ENCODE measurements at places on chromosomes 2 and 18.

- no peak for DNase-seq
Observed at GRCh38 chr2:85318222-85319074, 9.3 kb downstream of the TGOLN2 start.

DNA sequence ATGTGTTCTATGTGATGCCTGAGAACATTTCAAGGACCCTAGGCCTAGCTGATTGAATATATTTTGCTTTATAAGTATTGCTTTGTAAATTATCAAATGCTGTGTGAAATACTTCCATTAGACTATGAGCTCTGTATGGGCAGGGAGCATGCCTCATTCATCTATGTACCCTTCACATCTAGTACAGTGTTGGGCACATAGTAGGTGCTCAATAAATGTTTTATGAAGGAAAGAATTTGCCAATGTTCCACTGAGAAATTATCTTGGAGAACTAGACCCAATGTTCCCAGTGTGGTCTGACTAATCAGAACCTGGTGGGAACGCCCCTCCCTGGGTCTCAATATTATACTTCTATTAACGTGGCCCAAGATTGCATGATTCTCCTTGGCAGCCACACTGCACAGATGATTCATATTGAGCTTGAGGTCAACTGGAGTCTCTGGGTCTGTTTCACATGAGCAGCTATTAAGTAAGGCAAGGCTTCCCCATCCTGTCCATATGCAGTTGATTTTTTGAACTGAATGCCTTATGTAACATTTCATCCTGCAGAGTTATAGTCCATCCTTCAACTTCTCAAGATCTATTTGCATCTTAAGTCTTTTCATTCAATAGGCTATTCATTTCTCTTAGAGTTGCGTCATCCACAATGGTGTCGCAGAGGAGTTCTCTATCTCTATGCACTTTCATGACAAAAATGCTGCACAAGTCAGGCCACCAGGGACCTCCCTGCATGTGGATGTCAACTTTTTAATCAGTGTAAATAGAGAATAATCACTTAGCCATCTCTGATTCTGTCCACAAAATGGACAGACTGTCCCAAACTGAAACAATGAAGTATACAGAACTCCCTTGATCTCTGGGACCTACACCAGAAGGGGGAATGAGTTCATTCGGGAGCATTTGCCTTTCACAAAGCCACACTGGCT lies 257.6 kb downstream of the CYP26B1 start:
- DNase-seq: no peak

GRCh38 chr2:213066443-213066743 lies 85.0 kb downstream of the IKZF2 start:
- DNase-seq: no peak

DNA sequence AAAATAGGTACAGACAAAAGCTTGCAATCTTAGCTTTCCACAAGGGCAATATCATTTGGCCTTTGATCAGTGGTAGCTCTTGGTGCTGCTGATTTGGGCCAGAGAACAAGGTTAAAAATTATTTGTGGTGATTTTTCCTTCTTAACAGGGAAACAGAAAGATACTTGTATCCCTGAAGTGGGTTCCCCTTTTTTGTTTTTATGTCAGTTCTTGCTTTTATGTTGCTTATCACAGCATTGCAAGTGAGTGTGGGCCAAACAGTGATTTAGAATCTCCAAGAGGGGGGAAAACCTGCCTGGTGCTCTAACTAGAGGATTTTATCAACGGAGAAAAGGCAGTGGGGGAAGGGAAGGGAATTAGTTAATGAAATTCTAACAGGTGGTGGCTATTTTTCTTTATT lies 197.6 kb upstream of the SP5 start:
- DNase-seq: no peak

- no peak for DNase-seq
Observed at GRCh38 chr18:7598167-7599047, 31.3 kb downstream of the PTPRM start.

DNA sequence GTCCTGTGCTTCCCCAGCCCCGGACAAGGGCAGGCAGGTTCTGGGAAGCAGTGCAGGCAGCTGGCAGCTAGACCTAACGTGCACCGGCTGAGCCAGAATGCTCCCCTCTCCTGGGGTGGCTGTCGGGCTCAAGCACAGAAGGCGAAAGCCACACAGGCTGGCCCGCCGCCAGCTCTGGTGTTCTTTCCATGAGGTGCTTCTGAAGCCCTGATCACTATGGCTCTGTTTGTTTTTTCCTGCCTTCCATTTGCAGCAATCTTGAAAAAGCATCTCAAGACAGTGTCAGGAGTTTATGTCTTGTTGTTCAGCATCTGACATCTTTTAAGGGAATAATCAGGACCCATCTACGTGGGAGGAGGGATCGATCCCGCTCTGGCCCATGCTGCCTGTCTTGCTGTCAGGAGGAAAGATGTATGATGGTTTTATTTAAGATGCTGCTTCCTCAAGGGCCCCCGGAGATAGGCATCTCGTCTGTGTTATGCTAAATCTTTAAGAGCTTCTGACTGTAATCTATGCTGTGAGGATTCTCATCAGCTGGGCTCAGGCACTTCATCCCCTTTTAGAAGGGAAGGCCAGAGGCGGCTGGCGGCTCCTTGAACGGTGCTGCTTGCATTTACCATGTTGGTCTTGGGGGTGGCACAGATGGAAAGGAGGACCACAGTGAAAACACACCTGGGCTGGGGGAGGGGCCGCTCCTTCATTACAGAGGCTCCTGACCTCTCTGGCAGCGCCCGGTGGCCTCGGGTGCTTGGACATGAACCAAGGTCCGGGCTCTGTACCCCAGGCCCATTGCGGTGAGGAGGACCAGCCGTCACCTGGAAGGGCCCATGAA lies 118.5 kb upstream of the HDAC4 start:
- no peak for DNase-seq

- no peak for DNase-seq
Observed at GRCh38 chr2:162677476-162677875, 161.1 kb downstream of the KCNH7 start.

DNA sequence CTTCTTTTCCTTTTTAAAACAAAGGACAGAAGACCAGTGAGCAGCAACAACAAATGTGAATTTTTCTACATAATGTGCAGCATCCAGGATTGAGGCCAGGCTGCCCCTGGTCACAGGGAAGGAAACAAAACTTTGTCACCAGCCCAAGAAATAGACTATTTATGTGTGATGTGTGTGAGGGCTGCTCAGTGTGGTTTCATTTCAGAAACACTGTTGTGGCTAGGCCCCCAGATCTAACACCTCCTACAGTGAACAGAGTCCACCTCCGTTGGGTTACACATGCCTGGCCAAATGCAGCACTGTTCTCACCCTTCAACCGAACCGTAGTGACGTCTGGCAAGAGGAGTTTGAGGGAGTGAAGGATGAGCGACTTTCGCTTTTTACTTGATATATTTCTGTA lies 146.3 kb upstream of the RIOK3 start:
- no peak for DNase-seq

Data from pancreas (tissue), 10 donors.